ENCODE measurements at places on chromosomes 4 and X.

- peak; percentile 27 for DNase-seq
These were observed at the start of gene UBL4A for GRCh38 chrX:154486396-154487207. Gene UBL4A (minus strand): TSS chrX:154486615. CDS start chrX:154486584, 31 bp downstream.

- no peak for DNase-seq
These were observed 210.2 kb downstream of the ANTXR2 start for GRCh38 chr4:79862821-79863220.

- DNase-seq: no peak
These were observed 17.1 kb upstream of the PDE6B start for GRCh38 chr4:608236-608635.

DNA sequence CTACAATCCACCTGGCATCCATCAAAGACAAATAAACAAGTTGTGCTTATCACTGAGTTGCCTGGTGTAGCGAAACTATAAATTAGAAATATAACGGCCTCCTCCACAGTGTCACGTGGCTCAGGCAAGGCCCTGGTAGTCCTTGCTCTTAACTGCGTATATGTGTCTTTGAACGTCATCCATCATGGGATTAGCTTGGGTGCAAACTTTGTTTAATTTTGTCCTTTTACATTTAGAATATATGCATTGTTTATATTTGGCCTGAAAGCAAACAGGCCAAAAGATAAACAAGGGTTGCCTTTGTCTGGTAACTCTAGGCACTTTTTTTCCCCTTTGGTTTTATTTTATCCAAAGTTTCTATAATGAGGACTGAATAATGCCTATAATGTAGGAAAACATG lies 184.9 kb downstream of the KIT start:
- DNase-seq: no peak

GRCh38 chr4:161249779-161250440 lies 913.9 kb downstream of the FSTL5 start:
- no peak for DNase-seq

GRCh38 chr4:54959131-54959530 lies 166.3 kb downstream of the KDR start:
- no peak for DNase-seq

DNA sequence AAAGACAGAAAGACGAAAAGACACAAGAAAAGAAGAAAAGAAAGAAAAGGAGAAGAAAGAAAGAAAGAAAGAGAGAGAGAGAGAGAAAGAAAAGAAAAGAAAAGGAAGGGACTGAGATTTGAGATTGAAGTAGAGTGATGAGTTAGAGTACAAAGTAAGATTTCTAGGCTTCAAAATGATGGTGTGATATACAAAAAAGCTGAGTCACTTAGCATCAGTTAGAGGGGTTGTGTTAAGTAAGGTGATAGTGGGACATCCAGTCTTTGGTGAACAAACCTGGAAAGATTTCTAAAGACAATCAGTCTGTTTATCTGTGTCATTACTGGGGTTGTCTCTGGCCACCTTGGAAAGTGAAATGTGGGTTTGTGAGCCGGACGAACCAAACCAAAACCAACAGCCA lies 13.5 kb downstream of the SLC10A6 start:
- DNase-seq: no peak

- DNase-seq: no peak
These were observed 166.5 kb downstream of the TBX22 start for GRCh38 chrX:80181079-80181478.

- no peak for DNase-seq
These were observed 240.3 kb upstream of the SFRP2 start for GRCh38 chr4:154029171-154029570.

DNA sequence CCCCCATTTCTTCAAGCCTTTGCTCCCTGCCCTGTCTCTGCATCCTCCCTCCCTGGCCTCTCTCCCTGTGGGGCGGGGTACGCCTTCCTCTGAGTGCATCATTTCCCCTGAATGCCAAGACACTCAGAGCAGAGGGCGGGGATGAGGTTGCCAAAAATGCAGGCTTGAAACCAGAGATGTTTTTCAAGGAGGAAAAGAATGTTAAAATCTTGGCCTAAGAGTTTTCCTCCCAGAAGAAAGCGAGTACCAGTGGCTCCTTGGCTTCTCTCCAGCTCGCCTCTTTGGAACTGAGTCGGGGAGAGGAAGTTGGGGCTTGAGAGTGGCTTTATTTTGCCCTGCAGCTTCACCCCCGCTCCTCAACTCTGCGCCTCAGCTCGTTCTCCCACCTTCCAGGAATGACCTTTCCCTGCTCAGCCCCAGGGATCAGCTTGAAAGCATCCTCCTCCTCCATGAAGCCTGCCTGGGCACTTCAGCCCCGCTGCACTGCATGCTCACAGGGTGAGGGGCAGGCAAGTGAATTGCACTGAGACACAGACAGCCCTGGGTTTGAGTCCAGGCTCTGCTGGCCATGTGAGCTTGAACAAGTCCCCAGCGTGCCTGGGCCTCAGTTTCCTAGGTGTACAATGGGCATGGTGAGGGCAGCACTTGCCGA lies 57.5 kb upstream of the SORCS2 start:
- no peak for DNase-seq

- DNase-seq: peak; percentile 5
These were observed 116.7 kb upstream of the TMEM164 start for GRCh38 chrX:109886122-109886761.

GRCh38 chrX:48083212-48083611 lies 11.8 kb upstream of the ZNF630 start:
- DNase-seq: peak; percentile 26

GRCh38 chrX:138791551-138791950 lies 80.0 kb upstream of the FGF13 start:
- no peak for DNase-seq

DNA sequence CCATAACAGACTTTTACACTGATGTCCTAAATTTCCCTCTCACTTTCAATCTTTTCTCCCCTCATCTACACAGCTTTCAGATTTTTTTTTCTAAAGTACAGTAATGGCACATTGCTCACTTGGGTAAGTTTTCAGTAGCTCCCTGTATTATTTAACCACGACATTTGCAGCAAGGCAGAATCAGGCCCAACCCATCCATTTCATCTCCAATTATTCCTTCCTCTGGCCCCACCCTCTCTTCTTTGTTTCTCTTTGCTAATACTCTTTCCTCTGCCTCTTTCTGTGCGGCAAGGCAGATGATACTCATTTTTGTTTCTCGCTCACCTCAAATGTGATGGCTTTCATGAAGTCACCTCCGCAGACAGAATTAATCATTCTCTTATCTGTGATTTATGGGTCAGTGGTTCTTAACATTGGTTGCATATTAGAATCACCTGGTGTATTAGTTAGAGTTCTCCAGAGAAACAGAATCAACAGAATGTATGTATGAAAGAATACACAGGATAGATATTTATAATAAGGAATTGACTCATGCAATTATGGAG lies 43.4 kb upstream of the GATB start:
- no peak for DNase-seq

DNA sequence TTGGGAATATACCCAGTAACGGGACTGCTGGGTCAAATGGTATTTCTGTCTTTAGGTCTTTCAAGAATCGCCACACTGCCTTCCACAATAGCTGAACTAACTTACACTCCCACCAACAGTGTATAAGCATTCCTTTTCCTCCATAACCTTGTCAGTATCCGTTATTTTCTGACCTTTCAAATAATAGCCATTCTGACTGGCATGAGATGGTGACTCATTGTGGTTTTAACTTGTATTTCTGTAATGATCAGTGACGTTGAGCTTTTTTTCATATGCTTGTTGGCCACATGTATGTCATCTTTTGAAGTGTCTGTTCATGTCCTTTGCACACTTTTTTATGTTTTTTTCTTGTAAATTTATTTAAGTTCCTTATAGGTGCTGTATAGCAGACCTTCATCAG lies 81.2 kb downstream of the ADAM29 start:
- DNase-seq: no peak

GRCh38 chr4:66482186-66482585 lies 811.9 kb upstream of the EPHA5 start:
- DNase-seq: no peak

GRCh38 chr4:71004281-71004851 lies 10.9 kb downstream of the DCK start:
- DNase-seq: no peak

DNA sequence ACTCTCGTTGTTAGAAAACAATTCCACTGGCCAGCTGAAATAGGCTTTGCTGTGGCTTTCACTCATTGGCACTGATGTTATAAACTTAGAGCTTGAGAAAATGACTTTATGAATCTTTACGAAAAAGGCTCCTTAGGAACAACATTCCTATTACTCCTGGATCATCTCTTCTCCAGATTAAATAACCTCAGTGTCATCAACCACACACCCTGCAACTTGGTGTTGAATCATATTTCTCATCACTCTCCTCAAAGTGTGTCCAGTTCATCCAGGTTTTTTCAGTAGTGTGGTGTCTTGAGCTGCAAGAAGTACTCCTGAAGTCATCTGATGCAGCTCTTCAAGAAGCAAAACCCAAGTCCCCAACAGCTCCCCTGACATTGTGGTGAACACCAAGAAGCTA lies 28.1 kb upstream of the ANOS1 start:
- DNase-seq: no peak

- DNase-seq: no peak
These were observed 58.4 kb downstream of the AMELX start for GRCh38 chrX:11351375-11352295.

DNA sequence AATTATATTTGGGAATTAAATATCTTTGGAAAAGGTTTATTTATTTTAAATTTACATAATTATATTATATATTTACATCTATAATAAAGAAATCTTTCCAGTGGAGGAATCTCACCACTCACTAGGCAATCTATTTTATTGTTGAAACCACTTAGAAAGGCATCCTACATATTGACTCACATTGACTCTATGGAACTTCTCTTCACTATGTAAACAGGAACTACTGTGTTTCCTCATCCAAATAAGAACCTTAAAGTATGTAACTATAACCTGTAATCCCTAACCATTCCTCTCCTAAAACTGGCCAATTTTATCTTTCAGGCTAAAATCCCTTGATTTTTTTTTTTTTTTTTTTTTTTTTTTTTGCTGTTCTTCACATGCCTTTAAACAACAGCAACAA lies 268.7 kb downstream of the MAPK10 start:
- no peak for DNase-seq

GRCh38 chrX:10055430-10055829 lies 88.3 kb downstream of the CLDN34 start:
- no peak for DNase-seq

DNA sequence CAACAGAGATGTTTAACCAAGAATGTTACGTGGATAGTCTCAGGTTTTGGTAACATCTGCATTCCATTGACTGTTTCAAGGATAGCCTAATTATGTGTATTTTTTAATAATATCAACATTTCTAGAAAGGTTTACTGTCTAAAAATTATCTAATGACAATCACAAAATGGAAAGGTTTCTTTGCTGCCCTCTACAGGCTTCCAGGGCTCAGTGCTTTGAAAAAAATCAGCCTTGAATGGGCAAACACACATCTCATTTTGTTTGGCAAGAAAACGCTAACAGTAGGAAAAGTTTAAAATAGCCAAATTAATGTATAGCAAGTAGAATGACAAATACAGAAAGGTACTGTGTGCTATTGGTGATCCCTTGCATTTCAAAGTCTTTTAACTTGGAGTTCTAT lies 223.4 kb upstream of the PRPS2 start:
- DNase-seq: no peak

- DNase-seq: no peak
These were observed 34.9 kb downstream of the ELOVL6 start for GRCh38 chr4:110163327-110164069.

GRCh38 chr4:188986271-188986689 lies 847.0 kb downstream of the TRIML1 start:
- no peak for DNase-seq

DNA sequence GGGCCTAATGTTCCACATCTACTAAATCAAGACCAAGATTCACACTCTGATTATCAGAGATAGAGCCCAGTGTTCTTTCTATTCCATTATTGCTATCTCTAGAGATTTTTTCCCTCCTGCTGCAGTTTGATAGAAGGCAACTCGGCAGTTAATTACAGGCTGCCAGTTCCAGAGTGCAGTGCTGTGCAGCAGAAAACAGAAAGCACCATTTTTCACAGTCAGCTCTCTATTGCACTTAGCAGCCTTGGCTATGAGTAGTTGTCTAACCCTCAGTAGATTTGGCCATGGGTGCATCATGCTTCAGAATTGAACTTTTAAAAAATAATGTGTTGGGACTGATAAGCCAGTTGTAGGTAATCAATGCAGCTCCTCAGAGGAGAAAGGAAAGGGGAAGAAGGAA lies 295.3 kb downstream of the MID1IP1 start:
- no peak for DNase-seq

GRCh38 chr4:139900964-139901376 lies 235.4 kb downstream of the MGST2 start:
- no peak for DNase-seq

- DNase-seq: no peak
These were observed 289.9 kb downstream of the GASK1B start for GRCh38 chr4:157882901-157883300.

DNA sequence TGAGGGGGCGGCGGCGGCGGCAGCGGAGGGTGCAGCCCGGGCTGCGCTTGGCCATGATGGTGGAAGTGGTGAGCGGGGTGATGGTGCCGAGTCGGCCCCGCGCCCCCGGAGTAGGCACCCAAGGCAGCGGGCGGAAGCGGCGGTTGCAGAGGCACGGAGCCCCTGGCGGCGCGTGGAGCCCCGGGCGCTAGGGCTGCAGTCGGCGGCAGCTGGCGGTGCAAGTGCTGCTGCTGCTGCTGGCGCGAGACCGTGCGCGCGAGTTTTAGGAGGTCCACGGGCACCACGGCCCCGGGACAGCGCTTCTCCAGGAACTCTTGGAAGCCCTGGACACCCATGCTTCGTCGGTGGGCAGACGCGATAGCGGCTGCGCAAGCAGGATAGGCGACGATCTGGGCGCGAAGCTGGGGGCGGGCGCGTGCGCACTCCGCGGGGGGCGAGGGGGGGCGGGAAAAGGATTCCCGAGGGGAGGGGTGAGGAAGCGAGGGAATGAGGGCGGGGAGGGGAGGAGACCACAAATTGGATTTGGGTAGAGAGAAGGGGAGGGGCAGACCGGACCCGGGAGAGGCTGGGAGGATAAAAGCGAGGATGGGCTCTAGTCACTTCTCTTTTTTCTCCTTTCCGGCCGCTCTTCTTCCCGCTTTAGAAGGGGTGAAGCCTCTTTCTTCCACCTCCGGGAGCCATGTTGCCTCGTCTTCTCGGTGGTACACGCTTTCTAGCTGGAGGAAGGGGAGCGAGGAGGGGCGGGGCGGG lies at the start of gene FAM120C:
TSS of gene FAM120C (minus strand) at position 391 of the 750 bp plus-strand sequence. CDS start at position 335, 56 bp downstream.
- peak; percentile 51 for DNase-seq

GRCh38 chr4:174681723-174682300 lies 147.2 kb downstream of the GLRA3 start:
- DNase-seq: no peak

GRCh38 chrX:103565752-103566151 lies 19.6 kb upstream of the TCEAL4 start:
- no peak for DNase-seq

DNA sequence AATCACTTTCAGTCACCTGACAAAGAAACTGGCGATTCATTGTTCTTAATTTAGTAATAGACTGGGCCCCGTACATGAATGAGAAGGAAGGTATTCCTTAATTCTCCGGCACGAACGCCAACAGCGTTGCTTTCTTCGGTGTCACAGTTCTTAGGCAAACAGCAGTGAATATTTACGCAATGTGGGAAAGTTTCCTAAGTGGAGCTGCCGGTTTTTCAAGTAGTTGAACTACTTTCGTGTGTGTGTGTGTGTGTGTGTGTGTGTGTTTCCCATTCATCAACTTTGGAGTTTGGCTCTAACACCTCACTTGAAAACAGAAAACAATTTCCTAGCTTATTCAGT lies 651 bp downstream of the NXT2 start:
- DNase-seq: no peak

- DNase-seq: no peak
These were observed 310.8 kb upstream of the BOD1L1 start for GRCh38 chr4:13938299-13938698.
